ENCODE measurements at places on chromosomes 2 and 18. TPM values are rescaled to one million over a fixed set of nuclear protein-coding genes. Genes with fewer than 3 reads are reported as not detected.
A peak's percentile ranks its signal among the peaks of the same experiment; 100 is the strongest.

GRCh38 chr2:8413589-8414135 is 268.2 kb upstream of the ID2 start:
- peaks cover 10% of the 10 kb centered on the region for H3K27me3 ChIP-seq
- H3K4me3 ChIP-seq = no peak overlapping the region
- peaks cover 17% of the 10 kb centered on the region for H3K4me1 ChIP-seq
- no peak for DNase-seq

GRCh38 chr2:181456660-181457120 is 496 bp upstream of the ITGA4 start:
- H3K4me3 ChIP-seq = peak overlapping the region; percentile 61
- peaks cover 78% of the 10 kb centered on the region for H3K27me3 ChIP-seq
- H3K27ac ChIP-seq = no peak overlapping the region
- DNase-seq = no peak

GRCh38 chr2:10034333-10035052 is 8.9 kb upstream of the KLF11 start:
- H3K36me3 ChIP-seq = no peaks in the 10 kb centered on the region
- H3K4me1 ChIP-seq = peaks cover 8% of the 10 kb centered on the region
- no peak for DNase-seq
- peaks cover 18% of the 10 kb centered on the region for H3K27me3 ChIP-seq
- H3K4me3 ChIP-seq = no peak overlapping the region

DNA sequence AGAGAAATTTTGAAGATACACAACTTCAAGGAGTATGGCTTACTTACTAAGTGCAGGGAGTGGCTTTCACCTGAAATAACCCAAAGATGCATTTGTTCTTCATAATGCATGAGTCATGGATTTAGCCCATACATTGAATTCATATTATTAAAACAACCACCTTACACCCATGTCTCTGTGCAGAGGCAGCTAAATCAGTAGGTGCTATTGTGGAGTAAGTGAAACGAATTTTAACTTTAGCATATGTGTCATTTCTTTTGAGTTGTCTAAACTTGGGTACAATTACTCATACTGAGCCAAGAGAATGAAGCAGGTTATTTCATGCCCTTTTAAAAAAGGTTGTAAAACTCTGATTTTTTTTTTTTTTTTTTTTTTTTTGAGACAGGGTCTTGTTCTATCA is 11.0 kb upstream of the ANKRD29 start:
- no peaks in the 10 kb centered on the region for H3K4me1 ChIP-seq
- no peak overlapping the region for H3K4me3 ChIP-seq
- H3K36me3 ChIP-seq = no peaks in the 10 kb centered on the region
- no peak overlapping the region for H3K27ac ChIP-seq
- DNase-seq = no peak

DNA sequence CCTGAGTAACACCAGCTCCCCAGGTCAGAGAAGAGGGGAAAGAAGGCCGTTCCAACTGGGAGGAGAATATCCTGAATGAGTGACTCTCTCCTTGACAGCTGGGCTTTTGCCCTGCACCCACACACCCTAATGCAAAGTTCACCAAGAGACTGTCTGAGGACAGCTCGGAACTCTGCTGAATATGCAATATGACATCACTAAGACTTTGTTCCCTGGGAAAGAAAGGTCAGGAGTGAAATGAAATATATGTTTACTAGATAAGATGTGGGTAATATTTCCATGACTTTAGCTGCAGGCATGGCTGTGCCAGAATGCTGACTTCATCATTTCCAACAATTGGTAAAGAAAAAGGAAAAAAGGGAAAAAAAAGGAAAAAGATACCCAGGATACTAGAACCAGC is 488.2 kb upstream of the RAB6C start:
- H3K36me3 ChIP-seq = no peaks in the 10 kb centered on the region
- H3K4me1 ChIP-seq = no peaks in the 10 kb centered on the region
- H3K27me3 ChIP-seq = peaks cover 6% of the 10 kb centered on the region
- no peak overlapping the region for H3K4me3 ChIP-seq
- no peak for DNase-seq

Gene SIX3
- not detected for total RNA-seq

DNA sequence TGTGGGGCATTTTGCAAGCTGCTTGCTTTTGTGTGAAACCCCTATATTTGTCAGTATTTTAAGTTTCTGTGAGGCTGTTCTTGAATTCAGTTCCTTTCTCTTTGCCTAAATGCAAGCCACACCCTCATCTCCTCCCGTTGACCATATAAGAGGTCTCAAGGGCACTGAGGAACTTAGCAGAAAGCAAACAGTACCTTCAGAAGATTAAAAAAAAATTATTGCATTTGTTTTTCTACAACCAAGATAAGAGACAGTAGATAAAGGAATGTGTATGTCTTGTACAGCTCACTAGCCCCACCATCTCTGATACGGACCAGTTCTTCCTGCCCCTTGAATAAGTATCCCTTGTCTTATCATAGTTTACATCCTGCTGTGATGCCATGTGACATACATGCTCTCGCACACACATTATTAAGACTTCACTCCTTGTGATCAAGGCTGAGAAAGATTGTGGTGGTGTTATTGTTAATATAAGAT is 64.2 kb downstream of the NPAS2 start:
- H3K4me1 ChIP-seq = peaks cover 3% of the 10 kb centered on the region
- H3K36me3 ChIP-seq = no peaks in the 10 kb centered on the region
- no peak overlapping the region for H3K27ac ChIP-seq
- H3K4me3 ChIP-seq = no peak overlapping the region
- peaks cover 6% of the 10 kb centered on the region for H3K27me3 ChIP-seq

DNA sequence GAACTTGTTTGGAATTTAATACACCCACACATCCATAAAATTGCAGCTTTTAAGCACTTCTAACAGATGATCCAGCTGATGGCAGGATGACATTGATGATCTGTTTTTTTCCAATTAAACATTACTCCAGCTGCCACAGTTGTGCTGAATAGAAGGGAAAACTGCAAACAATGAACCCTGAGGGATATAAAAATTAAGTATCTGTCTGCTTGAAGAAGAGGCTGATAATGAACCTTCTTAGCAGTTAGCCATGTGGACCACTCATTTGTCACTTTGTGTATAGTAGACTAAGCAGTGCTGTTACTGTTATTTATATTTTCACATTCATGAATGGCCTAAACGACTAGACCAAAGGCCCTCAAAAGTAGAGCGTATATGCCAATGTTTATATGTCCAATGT is 1201.0 kb upstream of the LRRTM1 start:
- no peak overlapping the region for H3K4me3 ChIP-seq
- no peaks in the 10 kb centered on the region for H3K4me1 ChIP-seq
- H3K27ac ChIP-seq = no peak overlapping the region
- H3K27me3 ChIP-seq = no peaks in the 10 kb centered on the region
- DNase-seq = no peak

Gene FIGN
- total RNA-seq = 19.3 TPM

Gene IRS1
- 17.1 TPM for total RNA-seq

- DNase-seq = no peak
- peaks cover 20% of the 10 kb centered on the region for H3K4me1 ChIP-seq
- H3K27ac ChIP-seq = no peak overlapping the region
- peak overlapping the region; percentile 22 for H3K4me3 ChIP-seq
- no peaks in the 10 kb centered on the region for H3K36me3 ChIP-seq
Observed at GRCh38 chr18:22557168-22557941, 139.6 kb upstream of the CTAGE1 start.

- H3K4me1 ChIP-seq = peaks cover 6% of the 10 kb centered on the region
- peak overlapping the region; percentile 73 for H3K27ac ChIP-seq
- peaks cover 83% of the 10 kb centered on the region for H3K27me3 ChIP-seq
- H3K36me3 ChIP-seq = peaks cover 1% of the 10 kb centered on the region
Observed at GRCh38 chr18:77250926-77251729, 1.5 kb downstream of the GALR1 start.

DNA sequence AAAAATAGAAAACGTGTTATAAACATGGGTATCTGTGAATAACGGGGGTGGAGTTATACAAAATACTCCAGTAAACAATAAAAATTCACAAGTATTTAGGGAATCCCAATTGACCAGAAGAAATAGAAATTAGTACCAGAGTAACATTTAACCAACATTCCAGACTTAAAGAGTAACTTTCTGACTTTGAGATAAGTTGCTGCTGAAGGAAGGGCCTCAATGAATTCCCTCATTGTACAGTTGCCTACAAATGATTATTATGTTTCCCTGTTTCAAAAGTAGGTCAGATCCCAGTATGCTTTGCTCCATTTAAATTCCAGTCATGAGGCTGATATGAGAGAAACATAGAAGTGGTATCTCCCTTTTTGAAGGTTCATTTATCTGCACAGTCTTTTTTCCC is 88.3 kb upstream of the KCNH7 start:
- no peaks in the 10 kb centered on the region for H3K27me3 ChIP-seq
- H3K36me3 ChIP-seq = no peaks in the 10 kb centered on the region
- DNase-seq = no peak
- no peak overlapping the region for H3K4me3 ChIP-seq

Gene FN1
- total RNA-seq = 2,640 TPM

DNA sequence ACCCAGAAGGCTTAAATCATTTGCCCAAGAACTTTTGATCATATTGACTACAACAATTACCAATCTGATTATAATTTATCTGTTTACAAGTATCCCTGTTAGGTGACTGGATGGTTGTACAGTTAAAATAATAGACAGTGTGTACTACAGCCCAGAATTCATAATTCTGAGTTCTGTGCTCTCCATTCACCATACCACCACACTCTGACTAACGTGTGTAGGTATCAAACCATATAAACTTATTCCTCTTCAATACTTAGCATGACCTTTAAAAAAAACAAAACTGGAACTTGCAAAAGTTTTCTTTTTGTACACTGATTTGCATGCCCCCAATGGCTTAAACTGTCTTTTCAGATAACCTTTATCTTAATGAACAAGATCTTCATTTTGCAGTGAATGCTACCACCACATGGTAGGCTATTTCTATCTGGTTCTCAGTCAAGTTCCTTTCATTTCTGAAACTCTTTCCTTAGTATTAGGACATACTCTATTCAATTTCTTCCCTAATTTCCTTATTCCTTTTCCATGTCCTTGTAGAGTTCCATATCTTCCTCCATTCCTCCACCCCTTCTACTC is 50.9 kb downstream of the SOS1 start:
- no peak overlapping the region for H3K4me3 ChIP-seq
- H3K27me3 ChIP-seq = no peaks in the 10 kb centered on the region
- H3K27ac ChIP-seq = no peak overlapping the region
- peaks cover 8% of the 10 kb centered on the region for H3K4me1 ChIP-seq
- peaks cover 9% of the 10 kb centered on the region for H3K36me3 ChIP-seq

DNA sequence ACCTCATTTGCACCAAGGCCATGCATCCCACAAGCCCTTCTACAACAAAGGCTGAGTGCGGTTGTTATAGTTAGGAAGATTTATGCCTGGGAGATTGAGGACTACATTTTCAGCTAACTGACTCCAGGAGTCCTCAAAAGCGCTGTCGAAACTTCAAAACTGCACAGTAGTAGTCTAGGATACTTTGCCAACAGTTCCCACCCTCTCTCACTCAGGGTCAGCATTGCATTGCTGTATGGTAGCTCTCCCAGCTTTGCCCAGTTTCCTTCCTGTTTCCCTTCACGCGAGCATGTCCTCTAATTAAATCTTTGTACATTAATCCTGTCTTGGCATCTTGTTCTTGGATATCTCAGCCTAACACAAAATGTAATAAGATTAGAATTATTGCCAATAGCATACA is 420.6 kb upstream of the UBE2E3 start:
- no peak for DNase-seq
- H3K27me3 ChIP-seq = no peaks in the 10 kb centered on the region
- no peak overlapping the region for H3K27ac ChIP-seq
- no peaks in the 10 kb centered on the region for H3K4me1 ChIP-seq
- H3K4me3 ChIP-seq = no peak overlapping the region

DNA sequence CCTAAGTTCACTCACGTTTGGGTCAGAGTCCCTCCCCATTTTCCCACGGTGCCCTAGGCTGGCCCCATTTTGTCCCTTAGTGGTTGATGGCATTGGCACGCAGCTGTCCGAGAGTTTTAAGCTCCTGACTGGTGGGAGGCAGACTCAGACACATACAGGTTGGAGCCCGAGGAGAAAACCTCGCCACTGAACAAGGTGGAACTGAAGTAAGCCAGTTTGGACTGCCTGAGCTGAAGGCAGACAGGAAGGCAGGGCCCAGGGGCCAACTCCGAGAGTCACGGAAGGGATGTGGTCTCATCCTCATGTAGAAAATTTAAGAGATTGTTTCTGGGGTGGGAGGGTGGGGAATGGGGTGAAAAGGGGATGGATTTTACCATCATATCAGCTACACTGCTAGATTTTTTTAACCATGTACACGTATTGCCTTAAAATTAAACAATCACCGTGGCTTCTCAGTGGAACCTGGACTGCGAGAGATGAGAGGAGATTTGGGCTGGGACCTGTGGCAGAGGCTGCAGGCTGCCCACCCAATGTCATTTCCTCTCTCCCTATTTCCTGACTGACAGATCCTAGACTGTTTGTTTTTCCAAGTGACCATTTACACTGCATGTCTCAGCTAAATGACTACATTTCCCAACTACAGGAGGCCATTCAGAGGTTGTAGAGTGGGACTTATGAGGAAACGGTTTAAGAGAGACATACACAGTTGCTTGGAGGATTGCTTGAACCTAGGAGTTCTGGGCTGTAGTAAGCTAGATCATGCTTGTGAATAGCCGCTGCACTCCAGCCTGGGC is 19.4 kb upstream of the NMUR1 start:
- peaks cover 10% of the 10 kb centered on the region for H3K4me1 ChIP-seq
- H3K27ac ChIP-seq = no peak overlapping the region
- peaks cover 4% of the 10 kb centered on the region for H3K36me3 ChIP-seq
- no peak for DNase-seq

DNA sequence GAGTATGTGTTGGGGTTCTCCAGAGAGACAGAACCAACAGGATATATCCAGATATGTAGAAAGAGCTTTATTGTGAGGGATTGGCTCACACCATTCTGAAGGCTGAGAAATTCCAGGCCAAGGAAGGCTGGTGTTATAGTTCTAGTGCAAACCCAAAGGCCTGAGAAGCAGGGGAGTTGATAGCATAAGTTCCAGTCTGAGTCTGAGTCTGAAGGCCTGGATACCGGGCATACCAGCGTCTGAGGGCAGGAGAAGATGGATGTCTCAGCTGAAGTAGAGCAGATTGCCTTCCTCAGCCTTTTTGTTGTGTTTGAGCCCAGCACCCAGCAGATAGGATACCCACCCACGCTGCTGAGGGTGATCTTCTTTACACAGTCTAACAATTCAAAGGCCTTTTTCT is 211.7 kb upstream of the RASGRP3 start:
- no peak for DNase-seq
- H3K4me3 ChIP-seq = no peak overlapping the region
- no peak overlapping the region for H3K27ac ChIP-seq
- no peaks in the 10 kb centered on the region for H3K27me3 ChIP-seq
- H3K36me3 ChIP-seq = peaks cover 7% of the 10 kb centered on the region

GRCh38 chr2:112143150-112143549 is 5.0 kb downstream of the FBLN7 start:
- no peak for DNase-seq
- peaks cover 9% of the 10 kb centered on the region for H3K27me3 ChIP-seq
- H3K36me3 ChIP-seq = peaks cover 2% of the 10 kb centered on the region
- peaks cover 4% of the 10 kb centered on the region for H3K4me1 ChIP-seq
- no peak overlapping the region for H3K4me3 ChIP-seq

- H3K27ac ChIP-seq = no peak overlapping the region
- peaks cover 3% of the 10 kb centered on the region for H3K4me1 ChIP-seq
- DNase-seq = no peak
- H3K36me3 ChIP-seq = peaks cover 6% of the 10 kb centered on the region
- H3K27me3 ChIP-seq = peaks cover 2% of the 10 kb centered on the region
- H3K4me3 ChIP-seq = no peak overlapping the region
Observed at GRCh38 chr18:48792141-48792540, 158.6 kb downstream of the SMAD7 start.
